ENCODE measurements at places on chromosomes 1 and 21.

GRCh38 chr1:44489481-44489880 is 84.4 kb downstream of the RNF220 start:
- no peak for DNase-seq

GRCh38 chr1:32219022-32219421 is 3.1 kb downstream of the TMEM234 start:
- DNase-seq: no peak

GRCh38 chr1:61561666-61562065 is 163.3 kb downstream of the TM2D1 start:
- no peak for DNase-seq

GRCh38 chr1:83583351-83584014 is 415.4 kb downstream of the TTLL7 start:
- DNase-seq: peak; percentile 18

DNA sequence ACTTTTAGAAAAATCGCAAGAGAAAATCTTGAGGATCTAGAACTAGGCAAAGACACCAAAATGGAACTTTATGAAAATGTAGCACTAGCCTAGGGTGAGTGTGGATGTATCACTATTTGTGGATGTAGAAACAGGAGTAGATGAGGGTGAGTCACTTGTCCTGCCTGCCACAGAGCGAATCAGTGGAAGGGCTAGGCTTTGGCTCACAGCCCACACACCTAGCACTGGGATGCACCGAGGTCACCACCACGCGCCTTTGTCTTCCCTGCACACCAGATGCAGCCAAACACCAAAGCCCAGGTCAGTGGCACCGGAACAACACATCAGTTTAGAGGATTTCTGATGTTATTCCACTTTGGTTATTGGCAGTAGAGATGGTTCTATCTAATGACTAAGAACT is 38.2 kb downstream of the PKNOX1 start:
- no peak for DNase-seq

DNA sequence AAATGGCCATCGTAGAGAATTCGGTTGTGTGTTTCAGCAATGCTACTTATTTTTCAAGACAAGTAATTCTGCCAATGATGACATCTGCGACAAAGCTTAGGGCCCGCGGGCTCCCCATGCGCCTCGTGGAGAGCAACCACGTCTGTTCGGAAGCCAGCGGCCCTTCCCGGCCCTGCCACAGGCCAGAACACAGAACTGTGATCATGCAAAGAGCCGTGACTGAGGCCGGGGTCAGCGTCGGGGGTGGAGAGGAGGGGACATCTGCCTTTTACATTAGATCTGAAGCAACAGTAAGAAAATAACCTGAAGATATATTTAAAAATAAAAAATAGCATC is 103.7 kb downstream of the PGBD5 start:
- no peak for DNase-seq

- DNase-seq: no peak
These were observed 368.0 kb upstream of the PRMT6 start for GRCh38 chr1:106688446-106688845.

DNA sequence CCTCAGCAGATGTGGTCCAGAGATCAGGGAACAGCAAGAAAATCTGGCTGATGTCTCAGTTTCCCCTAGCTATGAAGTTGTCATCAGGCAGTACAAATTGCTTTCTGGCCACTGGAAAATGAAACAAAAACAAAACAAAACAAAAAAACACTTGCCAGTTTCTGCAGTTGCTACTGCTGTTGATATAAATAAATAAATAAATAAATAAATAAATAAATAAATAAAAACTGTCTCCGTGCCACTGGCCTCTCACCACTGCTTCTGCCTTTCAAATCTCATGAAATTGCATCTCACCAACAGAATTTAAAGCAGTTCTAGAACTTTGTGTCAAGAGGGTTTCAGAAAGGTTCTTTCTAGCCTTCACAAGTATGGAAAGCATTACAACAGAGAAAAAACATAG is 62.9 kb downstream of the C1orf87 start:
- DNase-seq: no peak

DNA sequence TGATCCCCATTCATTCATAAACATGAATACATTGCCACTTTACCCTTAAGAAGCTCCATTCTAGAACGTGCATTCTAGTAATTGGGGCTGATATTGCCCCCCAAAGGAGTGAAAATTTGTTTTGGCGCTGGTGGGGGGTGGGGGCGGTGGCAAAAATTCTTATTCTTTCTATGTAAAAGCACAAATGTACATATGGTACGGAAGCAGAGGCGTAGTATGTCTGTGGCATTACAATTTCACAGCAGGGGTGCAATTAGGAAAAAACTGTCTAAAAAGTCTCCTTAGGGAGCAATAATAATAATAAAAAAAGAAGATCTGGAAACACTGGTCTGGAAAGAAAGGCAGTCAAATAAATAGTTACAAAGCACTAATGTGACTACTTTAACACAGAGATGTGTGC is 40.4 kb upstream of the TMEM51 start:
- no peak for DNase-seq

GRCh38 chr1:204042516-204042915 is 30.4 kb upstream of the SOX13 start:
- no peak for DNase-seq

DNA sequence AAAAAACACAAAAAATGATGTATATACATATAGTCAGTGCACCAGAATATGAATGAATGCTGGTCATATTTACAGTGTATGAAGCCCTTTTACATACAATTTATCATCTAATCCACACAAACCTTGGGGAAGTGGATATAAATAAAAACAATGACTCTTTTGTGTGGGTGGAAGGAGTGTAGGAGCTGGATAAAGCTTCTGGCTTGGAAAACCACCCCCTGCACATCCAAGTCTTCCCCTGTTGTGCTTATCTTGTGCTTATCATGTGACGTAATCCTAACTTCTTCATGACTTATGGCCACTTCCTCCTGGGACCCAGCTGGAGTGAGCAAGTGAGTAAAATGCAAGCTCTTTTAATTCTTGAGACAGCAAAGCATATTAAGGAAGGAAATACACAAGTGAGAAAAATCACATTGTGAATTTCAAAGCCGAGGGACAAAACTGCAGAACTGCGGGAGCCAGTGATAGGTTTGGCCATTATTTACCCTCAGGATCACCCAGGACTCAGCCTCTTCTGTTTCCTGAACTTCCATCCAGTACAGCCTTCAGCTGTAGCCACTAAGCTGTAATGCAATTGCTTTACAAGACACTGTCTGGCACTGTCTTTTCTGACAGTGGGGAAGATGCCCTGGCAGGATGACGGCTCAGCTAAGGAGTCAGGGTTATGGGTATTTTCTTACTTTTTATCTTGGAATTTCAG is 104.0 kb upstream of the PPM1J start:
- DNase-seq: no peak

GRCh38 chr1:180451504-180451903 is 50.9 kb downstream of the ACBD6 start:
- DNase-seq: no peak

DNA sequence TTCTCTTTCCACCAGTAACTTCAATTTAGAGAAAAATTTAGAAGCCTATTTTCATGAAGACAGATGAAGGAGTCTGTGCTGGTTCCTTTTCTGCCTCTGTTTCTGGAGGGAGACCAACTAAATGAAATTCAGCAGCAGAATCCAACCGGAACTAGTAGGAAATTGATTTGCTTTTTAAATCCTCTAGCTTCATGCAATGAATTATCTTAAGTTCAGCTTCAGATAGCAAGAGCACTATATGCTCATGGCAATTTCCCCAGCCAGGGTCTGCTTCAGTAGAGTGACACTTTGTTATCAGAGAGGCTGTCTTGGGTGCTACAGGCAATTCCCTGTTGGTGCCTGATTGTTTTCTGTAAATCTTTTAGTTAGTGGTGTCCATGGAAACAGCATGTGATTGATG is 189.7 kb downstream of the SLC35F3 start:
- no peak for DNase-seq

GRCh38 chr1:22831729-22832413 is 121.2 kb downstream of the EPHB2 start:
- DNase-seq: no peak

- no peak for DNase-seq
These were observed 93.5 kb downstream of the SIK1 start for GRCh38 chr21:43333298-43334062.

DNA sequence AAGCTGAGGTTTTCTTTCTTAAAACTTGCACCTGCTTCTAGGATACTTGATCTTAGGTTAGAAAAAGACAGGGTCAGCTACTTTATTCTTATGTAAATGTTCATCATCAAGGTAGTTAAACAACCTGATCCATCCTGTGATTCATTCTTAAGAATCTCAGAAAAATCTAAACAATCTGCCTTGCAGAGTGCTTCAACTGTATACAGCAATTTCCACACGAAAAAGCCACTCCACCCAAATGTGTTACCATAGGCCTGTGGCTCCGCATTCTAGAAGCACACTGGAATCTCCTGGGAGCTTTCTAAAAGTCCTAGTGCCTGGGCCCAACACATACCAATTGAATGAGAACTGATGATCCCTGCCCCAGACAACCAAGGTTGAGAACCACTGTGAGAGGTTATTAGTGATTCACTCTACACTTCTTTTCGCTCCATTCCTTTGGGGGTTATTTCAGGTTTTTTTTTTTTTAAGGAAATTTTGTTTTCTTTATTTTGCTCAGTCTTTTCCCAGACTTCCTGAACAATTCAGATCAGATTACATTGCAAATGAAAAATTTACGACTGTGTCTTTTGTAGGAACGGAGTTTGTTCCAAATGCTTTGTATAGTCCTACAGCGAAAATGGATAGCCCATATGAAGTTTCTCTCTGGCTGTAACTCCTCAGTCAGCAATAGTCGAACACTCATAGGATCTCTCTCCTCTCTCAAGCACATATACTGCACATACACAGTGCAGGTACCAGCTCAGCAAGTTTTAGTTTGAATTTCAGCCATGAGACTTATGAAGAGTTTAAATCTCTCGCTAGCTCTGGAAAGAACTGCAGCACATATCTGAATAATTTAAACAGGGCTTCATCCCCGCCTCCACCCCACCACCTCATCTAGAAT is 16.1 kb downstream of the SMYD2 start:
- no peak for DNase-seq

- DNase-seq: no peak
These were observed 13.1 kb upstream of the SLC30A1 start for GRCh38 chr1:211591980-211592493.

- no peak for DNase-seq
These were observed 486.4 kb upstream of the DAB1 start for GRCh38 chr1:57910305-57910704.

DNA sequence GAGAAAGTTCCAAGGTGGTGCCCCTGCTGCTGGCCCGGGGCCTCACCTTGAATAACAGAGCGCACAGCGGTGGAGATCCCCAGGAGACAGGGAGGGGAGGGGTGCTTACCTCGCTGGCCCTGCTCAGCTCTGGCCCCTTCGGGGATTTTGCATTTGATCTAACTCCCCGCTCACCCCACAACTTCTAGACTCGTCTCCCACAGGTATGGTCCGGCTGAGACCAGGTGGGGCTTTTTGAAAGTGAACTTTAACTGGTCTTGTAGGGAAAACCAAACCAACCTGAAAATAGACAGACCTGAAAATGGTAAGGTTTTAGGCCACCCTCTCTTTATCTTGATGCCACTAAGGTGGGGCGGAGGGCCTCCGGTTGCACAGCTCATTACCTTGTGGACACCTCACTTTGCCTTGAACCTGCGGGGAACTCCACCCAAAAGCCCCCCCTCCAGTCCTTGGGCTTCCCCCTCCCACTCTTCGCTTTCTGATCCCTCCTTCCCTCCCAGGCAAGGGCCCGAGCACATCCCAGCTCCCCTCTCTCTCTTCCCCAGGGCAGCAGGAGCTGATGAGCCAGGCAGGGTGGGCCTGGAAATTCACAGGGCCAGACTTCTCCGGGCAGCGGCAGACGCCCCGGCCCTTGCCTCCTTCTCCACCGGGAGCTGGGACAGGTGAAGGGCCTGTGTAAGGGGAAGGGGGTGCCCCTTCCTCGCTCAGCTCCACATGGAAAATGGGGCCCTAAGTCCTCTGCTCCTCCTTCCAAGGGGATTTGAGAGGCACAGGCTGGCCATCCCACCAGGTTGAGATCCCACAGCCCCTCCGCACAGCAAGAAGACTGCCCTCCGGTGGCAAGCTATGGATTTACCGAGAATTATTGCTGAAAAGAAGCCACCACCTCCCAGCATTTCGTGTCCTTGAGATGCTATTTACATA is 16.1 kb downstream of the TNFRSF8 start:
- DNase-seq: no peak

DNA sequence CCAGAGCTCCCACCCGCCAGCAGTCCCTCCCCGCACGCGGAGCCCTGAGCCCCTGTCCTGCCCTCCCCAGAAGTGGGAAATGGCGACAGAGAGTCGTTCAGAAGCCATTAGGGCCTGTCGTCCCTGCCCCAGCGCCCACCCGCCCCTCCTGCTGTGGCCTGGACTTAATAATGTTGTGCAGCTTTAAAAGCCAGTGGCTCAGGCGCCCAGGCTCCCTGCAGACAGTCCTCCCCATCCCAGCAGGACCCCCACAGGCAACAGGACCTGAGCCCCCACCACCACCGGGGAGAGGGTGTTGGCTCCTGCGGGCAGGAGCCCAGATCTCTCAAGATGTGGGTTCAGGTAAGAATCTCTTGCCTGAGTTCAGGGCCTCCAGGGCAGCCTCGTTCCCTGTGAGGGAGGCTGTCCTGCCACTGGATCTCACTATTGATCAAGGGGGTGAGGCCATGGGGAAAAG is 125.3 kb upstream of the RUNX3 start:
- DNase-seq: no peak

DNA sequence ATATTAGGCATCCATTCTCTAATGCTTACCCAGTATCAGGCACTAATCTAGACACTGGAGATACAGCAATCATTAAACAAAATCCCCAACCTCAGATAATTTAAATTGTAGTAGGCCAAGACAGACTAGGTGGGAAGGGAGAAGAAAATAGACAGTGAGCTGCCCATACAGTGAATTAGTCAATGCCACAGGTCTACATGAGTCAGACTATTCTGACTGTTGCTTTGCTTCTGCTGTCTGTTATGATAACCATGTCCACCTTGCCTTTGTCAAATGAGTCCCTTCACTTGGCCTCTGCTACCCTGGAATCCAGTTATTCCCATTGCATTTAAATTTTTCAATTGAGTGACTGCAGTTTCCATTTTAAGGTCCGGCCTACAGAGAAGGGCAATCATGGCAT is 59.5 kb downstream of the PIK3R3 start:
- no peak for DNase-seq

DNA sequence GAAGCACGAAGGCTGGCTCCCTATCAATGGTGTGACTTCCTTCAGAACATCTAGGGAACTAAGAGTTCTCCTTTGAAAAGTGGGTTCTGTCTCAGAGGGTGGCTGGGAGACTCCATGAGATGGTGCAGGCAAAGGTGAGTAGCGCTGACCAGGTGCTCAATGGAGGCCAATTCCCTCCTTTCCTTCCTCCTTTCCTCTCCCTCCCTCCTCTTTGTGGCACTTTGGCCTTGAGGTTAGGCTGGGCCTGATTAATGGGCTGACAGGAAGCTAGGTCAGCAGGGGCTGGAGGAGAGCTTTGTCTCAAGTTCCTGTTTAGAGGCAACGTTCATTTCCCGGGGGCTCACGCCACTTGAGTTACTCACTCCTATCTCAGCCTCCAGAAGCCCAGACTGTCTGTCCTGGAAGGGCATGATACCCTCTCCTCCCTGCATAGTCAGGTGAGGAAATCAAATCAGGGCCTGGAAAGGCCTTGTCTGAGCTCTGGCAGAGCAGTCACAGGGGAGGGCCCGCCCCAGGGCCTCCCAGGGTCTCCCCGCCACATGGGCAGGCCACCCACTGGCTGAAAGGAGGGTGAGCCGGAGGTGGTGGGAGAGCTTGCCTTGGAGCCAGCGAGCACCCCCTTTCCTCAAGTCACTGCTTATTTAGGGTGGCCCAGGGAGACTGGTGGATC is 58.4 kb upstream of the SSBP3 start:
- DNase-seq: no peak

Measured in activated CD4-positive, alpha-beta T cell treated with anti-CD3 and anti-CD28 coated beads for 1 hour (primary cell).